Bronchial epithelial cell (primary cell): ENCODE measurements at places on chromosomes 4 and X.
A peak's percentile ranks its signal among the peaks of the same experiment; 100 is the strongest.

DNA sequence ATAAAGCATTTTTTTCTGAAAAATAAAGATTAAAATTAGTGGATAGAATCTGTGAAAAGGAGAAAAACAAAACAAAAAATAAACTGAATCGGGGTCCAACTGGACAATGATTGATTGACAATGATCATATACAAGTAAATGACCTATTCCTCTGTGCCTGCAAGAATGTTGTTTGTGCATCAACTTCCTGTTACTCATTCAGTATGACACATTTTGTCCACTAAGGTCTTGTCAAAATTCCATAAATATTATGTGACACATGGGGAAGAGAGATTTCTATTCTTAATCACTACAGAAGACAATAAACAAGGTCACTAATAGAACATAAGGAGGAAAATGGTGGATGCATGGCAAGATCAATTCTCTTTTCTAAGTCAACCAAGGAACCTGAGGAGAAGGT, 54.9 kb downstream of the F8 start:
- DNase-seq, result peak; percentile 69

DNA sequence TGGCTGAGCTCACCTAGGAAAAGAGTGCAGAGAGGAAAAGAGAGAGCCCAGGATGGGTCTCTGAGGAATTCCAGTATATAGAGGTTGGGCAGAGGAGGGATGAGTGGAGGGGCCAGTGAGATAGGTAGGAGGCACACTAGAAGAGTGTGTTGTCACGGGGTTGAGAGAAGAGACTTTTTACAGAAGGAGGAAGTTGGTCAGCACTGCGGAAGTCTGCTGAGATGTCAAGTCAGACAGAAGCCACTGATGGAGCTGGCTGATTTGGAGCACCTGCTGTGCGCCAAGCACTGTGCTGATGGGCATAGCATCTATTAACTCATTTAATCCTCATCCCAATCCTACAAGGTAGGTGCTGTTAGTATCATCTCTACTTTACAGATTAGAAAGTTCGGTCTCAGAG, 60.4 kb downstream of the EFNB1 start:
- DNase-seq, result no peak

GRCh38 chr4:2961811-2962441, 1.3 kb downstream of the NOP14 start:
- no peak for DNase-seq

GRCh38 chrX:142831961-142832530, 193.7 kb upstream of the SPANXN4 start:
- no peak for DNase-seq

- no peak for DNase-seq
Measured at GRCh38 chr4:58063404-58064160, 953.4 kb upstream of the IGFBP7 start.
